ENCODE measurements at places on chromosomes 7 and 10.

DNA sequence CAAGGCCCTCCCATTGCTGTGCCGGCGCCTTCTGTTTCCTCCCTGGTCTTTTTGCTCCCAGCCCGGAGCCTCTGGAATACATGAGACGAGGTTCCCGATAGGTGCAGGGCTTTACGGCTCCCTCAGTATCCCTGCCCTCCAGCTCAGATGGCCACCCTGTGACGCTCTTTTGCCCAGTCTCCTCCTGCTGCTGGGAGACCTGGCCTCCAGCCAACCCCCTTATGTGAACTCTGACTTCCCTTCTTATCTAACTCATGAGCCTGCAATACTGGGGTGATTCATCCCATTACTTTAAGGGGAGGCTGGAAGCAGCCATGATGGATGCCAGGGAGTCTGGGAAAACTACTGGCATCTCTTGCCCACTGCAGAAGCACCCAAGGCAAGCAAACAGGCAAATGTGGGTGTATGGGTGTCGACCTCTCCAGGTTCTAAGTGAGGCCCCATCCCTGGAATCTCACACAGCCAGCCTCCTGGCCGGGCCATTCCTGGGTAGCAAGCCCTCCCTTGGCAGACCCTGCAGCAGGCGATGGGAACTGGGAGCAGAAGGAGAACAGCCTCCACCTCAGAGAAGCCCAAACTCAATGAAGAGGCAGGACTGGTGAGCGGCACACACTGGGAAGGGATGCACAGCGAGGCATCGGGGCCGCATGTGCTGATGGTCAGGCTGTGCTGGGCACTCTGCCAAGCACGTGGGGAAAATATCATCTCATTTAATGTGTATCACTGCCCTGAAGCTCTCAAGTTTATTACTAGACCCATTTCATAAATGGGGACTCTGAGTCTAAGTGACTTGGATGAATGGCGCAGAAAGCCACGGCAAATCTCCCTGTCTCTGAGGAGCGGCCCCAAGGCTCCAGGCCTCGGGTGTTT, 97.5 kb downstream of the FAM53B start:
- DNase-seq, result peak; percentile 91

DNA sequence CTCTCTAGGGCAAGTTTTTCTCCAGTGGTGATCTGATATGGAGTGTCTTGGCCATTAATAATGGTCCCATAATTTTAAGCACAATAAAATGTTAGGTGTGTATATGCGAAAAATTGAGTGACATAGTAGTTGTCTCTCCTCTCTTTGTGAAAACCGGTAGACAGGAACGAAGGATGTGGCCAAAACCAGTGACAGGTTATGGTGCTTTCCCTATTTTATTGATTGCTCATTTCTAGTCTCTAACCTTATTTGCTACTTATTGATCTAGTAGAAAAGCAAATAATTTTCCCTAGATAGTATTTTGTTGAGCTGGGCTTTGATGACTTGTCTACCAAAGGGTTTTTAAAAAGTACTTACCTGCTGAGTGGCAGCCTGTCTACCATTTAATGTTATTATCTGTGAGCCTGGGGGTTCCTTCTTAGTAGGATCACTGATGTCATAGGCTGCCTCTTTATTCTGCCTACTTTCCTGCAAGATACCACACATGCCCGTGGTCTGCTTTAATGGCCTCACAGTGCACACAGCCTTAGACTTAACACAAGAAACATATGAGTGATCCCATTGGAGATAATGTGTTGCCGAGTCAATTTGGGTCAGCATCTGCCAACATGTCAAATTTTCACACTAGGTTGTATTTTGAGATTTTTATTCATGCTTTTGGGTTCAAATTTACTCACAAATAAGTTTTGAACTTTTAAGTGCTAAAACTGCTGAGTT, 100.0 kb downstream of the AUTS2 start:
- DNase-seq, result no peak

- no peak for DNase-seq
Measured at GRCh38 chr10:110209926-110210673, 2.7 kb downstream of the MXI1 start.

GRCh38 chr7:155002411-155003091, 373 bp downstream of the PAXIP1 start:
- DNase-seq, result peak; percentile 17

DNA sequence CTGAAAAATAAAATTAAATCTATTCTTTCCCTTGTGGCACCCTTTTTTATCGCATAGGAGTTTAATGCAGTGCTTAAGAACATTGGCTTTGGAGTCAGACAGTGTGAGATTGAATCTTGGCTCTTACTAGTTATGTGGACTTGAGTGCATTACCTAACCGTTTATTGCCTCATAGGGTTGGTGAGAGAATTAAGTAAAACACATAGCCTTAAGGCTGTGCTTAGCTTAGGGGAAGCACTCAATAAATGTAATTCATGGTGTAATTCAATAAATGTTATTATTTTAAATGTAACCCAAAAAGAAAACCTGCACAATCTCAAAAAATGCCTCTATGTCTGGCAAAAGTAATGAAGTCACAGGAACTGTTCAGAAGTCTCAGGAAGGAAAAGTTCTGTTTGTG, 2.7 kb downstream of the STK17A start:
- peak; percentile 49 for DNase-seq

DNA sequence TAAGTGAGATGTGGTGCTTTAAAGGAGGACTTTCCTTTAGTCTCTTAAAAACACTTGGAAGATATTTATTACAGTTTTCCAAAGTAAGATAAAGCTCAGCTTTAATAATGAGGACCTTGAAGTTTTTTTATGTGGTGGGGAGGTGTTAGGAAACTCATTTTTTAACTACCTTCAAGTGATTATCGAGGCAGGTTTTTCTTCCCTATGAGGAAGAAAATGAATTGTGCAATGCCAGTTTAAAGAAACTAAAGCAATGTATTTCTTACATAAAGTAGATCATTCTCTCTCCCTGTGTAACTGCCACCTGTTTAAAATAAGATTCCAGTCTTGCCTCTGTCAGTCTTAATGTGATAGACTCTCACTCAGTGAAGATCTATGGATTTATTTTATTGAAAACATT, 27.9 kb downstream of the ZEB1 start:
- DNase-seq, result no peak

DNA sequence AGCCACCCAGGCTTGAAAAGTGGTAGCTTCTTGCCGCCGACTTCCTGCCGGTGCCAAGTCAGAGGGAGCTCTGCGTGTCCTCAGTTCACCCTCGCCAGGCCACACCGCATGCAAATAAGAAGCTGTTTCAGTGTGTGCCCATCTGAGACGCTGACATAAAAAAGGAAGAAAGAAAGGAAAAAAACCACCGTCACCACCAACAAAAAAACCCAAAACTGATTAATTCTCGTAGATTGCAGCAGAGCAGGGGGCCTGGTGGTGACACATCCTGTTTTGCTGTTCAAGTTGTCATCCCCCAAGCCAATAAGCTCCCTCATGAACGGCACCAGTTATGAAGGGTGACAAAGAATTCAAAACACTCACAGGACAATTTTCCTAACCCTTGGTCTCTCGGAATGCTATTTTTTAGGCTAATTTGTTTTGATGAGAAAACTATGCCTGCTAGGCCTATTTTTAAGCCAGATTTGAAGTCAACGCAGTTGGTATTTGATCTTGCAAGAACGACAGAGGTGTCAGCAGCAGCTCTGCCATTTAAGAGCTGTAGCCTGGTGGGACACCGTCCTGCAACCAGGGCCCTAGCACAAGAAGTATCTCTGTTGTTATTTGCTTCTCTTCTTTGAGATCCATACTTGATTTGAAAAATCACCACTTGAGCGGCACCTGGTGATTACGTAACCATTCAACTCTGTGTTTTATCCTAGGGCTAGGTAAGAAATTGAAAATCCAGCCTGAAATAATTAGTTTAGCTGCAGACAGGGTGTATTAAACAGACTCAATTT, 145.6 kb downstream of the PFKFB3 start:
- peak; percentile 98 for DNase-seq

GRCh38 chr10:128160297-128160711, 34.1 kb upstream of the MKI67 start:
- DNase-seq, result no peak
